Activated T-helper 1 cell treated with Interleukin-2 at 50 U/mL for 16 hours (primary cell): ENCODE measurements at places on chromosomes 1 and 21.

- DNase-seq, result no peak
These were observed 137.8 kb downstream of the GREM2 start for GRCh38 chr1:240474133-240474614.

GRCh38 chr1:33426916-33427315 lies 4.0 kb downstream of the PHC2 start:
- no peak for DNase-seq

DNA sequence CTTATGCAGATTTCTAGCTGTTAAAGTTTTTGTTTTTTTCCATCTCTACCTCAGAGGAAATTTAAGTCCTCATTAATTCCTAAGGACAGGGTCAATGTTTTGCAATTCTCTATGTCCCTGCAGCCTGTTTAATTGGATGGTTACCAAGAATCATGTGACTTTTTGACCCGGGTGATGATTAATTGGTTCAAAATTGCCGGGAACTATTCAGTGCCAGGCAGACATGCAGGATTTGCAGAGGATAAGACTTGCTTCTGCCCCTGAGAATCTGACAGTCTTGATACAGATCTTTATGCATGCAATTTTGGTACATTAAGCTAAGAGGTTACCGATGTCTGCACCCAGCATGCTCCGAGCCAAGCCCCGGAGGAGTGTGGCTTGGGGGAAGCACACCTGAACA lies 87.9 kb downstream of the PLPP3 start:
- no peak for DNase-seq

GRCh38 chr1:66223681-66224080 lies 310.3 kb upstream of the SGIP1 start:
- DNase-seq, result no peak

- DNase-seq, result no peak
These were observed at the start of gene CLDN14 for GRCh38 chr21:36479415-36480402. Gene CLDN14, minus strand, starts transcription at chr21:36480122. Its CDS starts 18,427 bp downstream, at chr21:36461695.

- DNase-seq, result no peak
These were observed 166.6 kb downstream of the CLEC20A start for GRCh38 chr1:178330153-178330552.

DNA sequence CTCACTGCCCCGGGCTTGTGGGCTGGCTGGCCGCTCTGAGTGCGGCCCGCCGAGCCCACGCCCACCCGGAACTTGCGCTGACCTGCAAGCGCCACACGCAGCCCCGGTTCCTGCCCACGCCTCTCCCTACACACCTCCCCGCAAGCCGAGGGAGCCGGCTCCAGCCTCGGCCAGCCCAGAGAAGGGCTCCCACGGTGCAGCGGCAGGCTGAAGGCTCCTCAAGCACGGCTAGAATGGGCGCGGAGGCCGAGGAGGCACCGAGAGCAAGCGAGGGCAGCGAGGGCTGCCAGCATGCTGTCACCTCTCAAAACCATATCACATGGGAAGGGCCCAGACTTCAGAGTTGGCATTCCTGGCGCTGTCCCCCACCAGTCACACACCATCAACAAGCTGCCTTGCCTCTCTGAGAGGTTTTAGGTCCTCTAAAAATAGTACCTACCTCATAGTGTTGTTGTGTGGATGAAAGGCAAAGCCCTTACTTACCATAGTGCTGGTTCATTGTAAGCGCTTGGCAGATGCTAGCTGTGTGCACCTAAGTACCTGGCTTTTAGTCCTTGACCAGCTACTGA lies 13.4 kb downstream of the LDLRAD1 start:
- no peak for DNase-seq

DNA sequence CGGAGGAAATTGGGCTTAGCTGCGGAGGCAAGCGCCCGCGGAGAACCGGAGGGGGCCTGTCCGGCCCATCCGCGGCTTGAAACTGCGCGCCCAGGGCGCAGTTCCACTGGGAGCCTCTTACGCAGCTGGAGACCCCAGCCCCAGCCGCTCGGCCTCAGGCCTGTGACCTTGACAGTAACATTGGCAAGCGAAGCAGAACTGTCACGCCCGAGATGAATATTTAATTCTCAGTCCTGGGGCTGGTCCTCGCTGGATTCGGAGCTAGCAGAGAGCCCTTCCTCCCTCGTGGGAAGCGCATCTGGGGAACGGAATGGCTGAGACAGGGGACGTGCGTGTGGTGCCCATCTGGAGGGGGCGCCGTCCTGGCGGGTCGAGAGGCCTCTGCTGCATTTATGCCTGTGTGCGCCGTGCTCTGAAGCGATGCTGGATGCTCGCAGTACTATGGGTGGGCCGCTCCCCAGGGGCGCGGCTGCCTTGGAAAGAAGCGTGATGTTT lies 928 bp downstream of the SLC6A17 start:
- no peak for DNase-seq

DNA sequence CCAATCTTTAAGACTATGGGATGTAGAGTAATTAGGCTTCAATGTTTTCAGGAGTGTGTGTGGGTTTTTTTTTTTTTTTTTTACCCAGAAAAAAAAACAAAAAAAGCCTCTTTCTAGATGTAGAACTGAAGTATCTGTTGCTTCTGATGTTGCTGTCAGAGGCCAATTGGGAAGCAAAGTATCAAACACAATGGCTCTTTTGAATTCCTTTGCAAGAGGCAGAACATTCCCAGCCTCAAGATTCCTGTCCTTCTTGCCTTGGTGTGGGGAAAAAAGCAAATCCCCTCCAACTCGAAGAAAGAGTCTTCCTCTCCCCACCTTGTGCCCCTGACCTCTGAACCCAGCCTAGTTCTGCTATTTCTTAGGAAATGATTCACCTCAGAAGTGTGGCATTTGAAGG lies 55.4 kb upstream of the LMO4 start:
- no peak for DNase-seq

DNA sequence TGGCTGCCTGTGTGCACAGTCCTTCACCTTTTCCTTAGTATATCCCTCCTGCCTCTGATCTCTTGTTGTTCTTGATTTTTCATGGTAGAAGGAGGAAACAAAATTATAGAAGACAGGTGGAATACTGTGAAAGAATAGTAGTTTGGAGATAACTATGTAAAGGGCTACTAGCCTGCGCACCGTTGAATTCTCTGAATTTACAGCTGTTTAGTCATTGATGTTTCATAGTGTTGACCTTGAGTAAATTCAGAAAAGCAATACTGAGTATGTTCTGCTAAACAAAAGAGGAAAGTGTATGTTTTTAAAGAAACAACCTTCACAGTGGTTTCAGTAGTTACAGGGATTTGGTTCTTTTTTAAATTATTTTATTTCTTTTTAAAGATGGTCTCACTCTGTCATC lies 18.1 kb downstream of the CAMTA1 start:
- no peak for DNase-seq

- DNase-seq, result no peak
These were observed 614 bp upstream of the CACNA1E start for GRCh38 chr1:181482521-181483284.

DNA sequence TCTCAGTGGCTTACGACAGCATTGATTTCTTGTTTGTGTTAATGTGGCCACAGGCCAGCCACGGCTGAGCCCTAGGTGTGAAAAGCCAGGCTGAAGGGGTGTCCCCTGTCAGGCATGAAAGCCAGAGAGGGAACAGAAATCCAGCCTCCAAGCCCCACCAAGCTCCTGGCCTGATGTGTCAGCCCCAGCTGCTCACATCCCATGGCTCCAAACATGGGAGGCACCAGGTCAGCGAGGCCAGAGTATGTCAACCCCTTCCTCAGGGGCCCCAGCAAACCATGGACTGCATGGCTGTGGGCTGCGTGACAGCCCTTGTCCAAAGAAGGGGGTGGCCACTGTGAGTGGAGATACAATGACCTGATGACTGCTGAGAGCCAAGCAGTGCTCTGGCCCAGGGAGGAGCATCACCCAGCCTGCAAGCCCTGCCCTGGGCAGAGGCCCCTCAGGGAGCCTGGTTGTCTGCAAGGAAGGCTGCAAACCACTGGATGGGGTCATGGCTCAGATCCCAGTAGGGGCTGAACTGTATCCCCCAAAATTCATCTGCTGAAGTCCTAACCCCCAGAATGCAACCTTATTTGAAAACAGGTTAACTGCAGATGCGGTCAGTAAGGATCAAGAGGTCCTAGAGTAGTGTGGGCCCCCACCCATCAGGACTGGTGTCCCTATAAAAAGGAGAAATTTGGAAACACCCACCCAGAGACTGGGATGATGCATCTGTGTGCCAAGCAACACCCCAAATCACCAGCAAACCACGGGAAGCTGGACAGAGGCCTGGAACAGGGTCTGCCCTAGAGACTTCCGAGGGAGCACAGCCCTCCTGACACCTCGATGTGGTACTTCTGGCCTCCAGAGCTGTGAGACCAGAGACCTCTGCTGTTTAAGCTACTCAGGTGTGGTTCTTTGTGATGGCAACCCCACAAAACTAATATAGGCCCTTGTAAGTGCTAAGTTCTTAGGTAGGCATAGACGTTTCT lies 3.3 kb upstream of the MX2 start:
- DNase-seq, result no peak

GRCh38 chr1:241215203-241215602 lies 141.8 kb downstream of the RGS7 start:
- no peak for DNase-seq

DNA sequence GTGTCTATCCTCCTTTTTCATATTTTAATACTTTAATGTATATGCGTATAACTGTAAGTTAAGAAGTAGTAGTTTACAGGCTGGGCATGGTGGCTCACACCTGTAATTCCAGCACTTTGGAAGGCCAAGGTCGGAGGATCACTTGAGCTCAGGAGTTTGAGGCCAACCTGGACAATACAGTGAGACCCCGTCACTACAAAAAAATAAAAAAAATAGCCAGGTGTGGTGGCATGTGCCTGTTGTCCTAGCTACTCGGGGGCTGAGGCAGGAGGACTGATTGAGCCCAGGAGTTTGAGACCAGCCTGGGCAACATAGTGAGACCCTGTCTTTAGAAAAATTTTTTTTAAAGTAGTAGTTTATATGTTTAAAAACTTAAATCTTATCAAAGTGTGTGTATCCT lies 22.3 kb downstream of the ATPAF1 start:
- DNase-seq, result no peak

DNA sequence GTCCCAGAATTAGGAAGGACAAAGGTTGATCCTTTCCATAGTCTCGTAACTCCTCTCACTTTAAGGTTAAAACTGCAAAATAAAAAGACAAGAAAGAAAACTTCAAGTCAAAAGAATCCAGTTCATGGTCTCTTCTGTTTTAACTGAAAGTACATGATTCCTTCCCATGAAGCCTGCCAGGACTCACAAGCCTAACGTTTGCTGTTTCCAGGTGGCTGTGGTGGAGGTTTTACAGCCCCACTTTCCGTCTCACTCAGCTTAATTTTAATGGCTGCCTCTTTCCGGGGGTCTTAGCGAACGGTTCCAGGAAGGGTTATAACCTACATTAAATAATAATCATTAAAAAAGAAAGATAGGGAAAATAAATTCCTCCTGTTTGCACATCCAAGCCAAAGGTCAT lies 136.8 kb upstream of the SPAG17 start:
- no peak for DNase-seq

- no peak for DNase-seq
These were observed 76.4 kb upstream of the MARK1 start for GRCh38 chr1:220451532-220451931.

DNA sequence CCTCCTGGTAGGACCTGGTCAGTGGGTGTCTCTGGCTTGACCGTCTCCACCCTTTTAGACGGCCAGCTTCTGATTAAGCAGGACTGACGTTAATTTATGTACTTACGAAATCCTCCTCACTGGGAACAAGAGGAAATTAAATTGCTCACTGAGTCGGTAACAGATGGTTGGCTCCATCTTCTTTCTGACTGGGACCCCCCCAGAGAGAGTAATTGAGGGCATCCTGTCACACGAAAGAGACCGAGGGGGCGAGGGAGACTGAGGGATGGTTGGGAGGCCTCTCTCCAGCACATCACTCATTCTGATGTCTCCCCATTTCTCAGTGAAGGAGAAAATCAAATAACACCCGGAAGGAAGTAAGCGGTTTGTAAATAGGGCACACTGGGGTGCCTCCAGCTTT lies 104.8 kb downstream of the OMA1 start:
- DNase-seq, result no peak

- no peak for DNase-seq
These were observed 32.9 kb upstream of the NPPB start for GRCh38 chr1:11891433-11892186.

DNA sequence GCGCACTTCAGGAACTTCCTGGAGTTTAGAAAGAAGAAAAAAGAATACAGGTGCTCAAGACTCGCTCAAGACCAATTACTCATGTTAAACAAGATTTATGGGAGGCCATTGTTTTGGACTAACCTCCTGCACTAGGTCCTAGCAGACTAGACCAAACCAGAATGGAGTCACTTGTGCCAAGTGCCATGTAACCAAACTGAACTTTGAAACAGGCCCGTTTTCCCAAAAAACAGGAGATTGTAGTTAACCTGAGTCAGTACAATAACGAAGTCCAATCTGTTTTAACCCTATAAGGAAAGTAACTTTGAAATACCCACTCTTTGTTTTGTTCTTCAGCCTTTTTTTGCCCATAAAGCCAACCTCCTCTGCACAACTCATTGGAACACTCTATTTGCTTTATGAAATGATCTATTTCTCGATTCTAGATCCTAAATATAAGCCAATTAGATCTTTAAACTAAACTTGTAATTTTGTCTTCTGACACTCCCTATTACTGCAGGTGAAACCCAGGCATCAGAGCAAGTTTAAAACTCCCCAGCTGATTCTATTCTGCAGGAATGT lies 695 bp upstream of the NTPCR start:
- no peak for DNase-seq

DNA sequence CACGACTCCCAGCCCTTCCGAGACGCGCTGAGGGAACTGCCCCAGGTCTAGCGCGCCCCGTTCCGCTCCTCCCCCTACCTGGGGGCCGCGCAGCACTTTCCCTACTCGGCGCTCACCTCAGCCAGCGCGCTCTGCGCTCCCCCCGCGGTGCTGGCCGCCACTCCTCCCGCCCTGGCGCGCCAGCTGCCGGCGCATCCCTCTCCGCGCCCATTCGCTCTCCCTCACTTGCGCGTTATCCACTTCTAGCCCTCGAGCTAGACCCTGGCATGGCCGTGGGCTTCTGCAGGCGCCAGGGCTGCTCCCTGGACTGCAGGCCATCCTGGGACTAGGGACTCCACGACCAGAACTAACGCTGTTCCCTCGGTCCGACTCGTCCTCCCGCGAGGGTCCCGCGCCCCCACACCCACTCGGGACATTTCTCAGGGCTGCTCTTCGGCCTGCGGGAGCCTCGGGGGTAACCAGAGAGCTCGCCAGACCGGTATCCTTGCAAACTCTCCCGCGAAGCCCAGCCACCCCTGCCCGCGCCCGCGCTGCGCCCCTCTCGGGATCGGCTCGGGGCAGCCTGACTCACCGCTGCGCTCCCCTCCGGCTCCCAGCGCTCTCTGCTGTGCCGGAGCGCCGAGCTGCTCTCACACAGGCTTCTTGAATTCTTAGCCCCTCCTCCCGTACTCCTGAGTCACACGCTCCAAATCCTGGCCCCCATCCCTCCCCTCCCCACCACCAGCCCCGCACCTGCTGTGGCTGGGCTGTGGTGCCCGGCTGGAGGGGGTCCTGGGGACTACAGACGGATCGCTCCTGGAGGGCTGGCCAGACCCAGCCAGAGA lies at the start of gene NGF:
NGF (minus strand) TSS at position 617 of the 824 bp plus-strand sequence. CDS start 51,454 bp downstream, outside the sequence.
- no peak for DNase-seq
